Hypothalamus (tissue), 51 donors: ENCODE measurements at places on chromosomes 7 and 10.

GRCh38 chr10:84933402-84933801 lies 605.0 kb downstream of the CCSER2 start:
- DNase-seq = no peak

- DNase-seq = no peak
Measured at GRCh38 chr7:66016131-66016461, 34.1 kb upstream of the GUSB start.

DNA sequence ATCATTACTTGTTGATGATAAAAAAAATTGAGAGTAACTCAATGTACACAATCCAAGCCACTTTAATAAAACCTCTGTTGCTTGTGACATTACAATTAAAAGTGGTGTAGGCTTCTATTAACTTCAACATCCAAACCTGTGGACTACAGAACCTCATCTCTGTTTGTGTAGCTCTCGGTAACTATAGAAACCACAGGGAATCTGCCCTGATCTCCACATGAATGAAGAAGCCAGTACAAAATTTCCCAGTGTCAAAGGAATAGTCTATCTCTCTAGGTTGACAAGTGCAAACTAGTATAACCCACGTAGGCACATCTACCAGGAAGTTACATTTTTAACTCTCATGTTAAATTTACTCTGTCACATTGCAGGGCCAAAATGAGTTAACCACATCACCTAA lies 204.3 kb downstream of the CHCHD3 start:
- no peak for DNase-seq

DNA sequence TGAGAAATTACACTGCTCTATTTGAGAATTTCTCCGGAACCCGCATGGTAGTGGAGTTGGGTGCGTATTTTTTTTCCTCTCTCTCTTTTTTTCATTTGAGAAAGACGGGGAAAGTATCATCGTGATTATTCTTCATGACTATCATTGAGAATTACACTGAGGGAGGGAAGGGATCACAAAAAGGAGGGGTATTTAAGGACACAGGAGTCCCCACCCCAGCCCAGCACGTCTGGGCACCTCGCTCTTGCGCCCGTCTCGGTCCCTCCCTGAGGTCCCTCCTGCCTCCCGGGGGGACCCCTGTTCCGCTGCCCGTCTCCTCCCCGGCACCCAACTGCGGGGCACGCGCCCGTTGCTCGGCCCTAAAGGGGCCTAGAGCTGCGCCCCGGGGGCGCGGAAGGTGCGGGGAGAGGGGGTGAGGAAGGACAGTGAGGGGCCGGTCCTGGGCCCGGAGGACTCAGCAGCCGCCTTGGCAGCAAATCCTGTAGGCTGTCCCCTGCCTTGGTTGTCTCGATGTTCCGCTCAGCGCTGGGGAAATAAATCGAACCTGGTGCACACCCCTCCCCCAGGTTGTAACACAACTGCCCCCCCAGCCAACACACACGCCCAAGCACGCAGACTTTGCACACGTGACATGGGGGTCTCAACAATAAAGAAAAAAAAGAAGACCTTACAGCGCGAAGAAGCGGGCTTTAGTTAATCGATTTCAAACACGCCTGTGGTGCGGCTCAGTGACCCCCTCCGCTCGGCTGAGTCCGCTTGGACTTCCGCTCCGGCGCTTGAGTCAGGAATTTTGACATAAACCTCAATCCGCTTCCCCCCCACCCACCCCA lies 18.6 kb upstream of the GATA3 start:
- no peak for DNase-seq

- DNase-seq = no peak
Measured at GRCh38 chr7:30278849-30279652, 5.3 kb upstream of the ZNRF2 start.

DNA sequence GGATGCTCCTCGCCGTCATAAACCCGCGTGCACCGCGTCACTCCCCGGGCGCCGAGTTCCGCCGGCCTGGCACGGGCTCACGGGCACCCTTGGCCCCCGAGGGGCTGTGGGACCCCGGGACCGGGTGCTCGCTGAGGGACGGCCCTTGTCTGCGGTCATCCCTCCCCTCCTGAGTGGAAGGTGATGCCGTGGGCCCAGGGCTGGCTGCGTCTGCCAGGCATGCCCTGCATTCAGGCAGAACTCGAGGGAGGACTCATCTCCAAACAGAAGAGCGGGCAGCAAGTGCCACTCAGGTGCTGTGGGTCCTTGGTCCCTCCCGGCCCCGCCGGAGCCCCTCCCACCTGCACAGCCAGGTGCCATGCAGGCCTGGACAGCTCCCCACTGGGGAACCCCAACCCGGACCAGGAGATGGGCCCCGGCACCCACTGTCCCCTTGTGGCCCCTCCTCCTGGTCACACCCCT lies 61.3 kb downstream of the UNCX start:
- no peak for DNase-seq

- no peak for DNase-seq
Measured at GRCh38 chr7:66837007-66837406, 84.0 kb upstream of the TMEM248 start.

DNA sequence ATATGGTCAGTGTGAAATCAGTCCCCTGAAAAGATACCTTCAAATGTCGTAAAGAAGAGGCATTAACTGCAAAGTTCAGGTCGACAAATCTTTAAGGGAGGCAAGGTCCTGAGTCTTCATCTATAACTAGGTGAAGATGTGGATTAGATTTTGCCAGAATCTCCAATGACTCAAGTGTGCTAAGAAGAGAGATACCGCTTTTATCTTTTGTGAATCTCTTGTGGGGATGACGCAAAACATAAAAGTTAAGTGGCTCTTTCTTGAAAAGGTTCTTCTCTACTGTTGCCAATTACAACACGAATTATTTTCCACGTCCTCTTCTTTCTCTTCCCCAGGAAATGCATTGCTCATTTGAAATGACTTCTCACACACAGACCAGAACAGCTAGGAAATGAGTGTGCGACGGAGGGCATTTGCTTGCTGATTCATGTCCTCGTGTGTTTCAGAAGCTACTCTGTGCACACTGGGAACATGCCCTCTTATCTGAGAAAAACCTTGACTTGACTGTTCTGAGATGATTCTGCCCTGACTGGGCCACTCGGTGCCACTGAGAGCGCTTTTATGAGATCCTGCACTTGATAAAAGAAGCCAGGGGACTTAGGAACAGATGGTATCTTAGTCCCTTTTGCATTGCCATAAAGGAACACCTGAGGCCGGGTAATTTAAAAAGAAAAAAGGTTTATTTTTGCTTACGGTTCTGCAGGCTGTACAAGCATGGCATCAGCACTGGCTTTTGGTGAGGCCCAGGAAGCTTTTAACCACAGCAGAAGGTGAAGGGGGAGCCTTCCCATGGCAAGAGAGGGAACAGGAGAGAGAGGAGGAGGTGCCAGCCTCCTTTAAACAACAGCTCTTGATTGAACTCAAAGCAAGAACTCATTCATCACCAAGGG lies 169.5 kb upstream of the PFKP start:
- DNase-seq = no peak

DNA sequence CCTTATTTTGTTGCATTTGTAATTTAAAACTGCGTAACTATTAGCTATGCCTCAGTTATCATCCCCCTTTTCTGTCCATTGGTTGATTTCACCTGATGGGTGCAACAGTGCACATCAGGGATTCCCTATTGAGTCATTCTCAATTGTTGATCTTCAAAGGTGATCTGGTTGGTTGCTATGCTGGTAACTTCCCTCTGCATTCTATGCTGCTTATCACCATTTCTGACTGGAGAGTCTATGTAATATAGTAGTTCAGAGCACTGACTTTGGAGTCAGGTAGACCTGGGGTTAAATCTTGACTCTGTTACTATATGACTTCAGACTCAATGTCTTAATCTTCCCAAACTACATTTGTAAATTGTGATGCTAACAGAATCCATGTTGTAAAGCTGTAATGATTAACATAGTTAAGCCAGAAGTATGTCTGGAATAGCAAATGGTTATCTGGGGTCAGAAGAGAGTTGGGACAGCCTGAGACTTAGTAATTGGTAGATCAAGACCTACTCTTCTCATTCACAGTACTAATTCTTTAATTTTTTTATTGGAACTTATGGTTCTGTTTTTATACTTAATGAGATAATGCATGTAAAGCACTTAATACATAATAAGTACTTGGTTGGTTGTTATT lies 38.1 kb downstream of the EXOC6 start:
- no peak for DNase-seq

- no peak for DNase-seq
Measured at GRCh38 chr7:2894118-2894940, 50.2 kb upstream of the GNA12 start.

DNA sequence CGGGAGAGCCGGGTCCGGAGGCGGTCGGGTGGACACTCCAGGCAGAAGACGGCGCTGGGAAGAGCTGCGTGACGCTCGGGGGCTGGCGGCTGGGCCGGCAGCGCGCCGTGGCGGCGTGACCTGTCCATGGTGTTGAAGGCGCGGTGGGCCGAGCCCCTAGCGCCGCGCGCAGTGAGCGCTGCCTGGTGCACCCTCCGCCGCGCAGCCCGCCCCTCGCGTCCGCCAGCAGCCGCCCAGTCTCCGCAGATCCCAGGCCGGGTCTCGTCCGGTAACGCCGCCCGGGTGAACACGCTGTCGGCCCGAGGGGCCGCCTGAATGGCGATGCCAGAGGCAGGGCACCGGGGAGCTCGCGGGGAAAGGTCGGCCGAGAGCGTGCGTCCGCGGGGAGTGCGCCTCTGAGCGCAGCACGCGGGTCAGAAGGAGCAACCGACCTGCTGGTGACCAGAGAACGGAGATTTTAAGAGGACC lies 657 bp upstream of the TMEM178B start:
- no peak for DNase-seq
